Fibroblast of lung (primary cell): ENCODE measurements at places on chromosomes 6 and 20. TPM values are rescaled to one million over a fixed set of nuclear protein-coding genes. Genes with fewer than 3 reads are reported as not detected.

- DNase-seq, result no peak
Measured at GRCh38 chr6:3456395-3456897, 404 bp downstream of the SLC22A23 start.

The MACROD2 gene
- polyA plus RNA-seq, result 0.28 and 0.54 TPM in 2 replicates

- DNase-seq, result peak; percentile 12
Measured at GRCh38 chr6:81808851-81809570, 56.5 kb upstream of the TENT5A start.

GRCh38 chr6:126015863-126016262 lies 29.5 kb downstream of the TRMT11 start:
- peak; percentile 88 for DNase-seq

- peak; percentile 79 for DNase-seq
Measured at GRCh38 chr6:46453216-46453615, 38.0 kb downstream of the RCAN2 start.

DNA sequence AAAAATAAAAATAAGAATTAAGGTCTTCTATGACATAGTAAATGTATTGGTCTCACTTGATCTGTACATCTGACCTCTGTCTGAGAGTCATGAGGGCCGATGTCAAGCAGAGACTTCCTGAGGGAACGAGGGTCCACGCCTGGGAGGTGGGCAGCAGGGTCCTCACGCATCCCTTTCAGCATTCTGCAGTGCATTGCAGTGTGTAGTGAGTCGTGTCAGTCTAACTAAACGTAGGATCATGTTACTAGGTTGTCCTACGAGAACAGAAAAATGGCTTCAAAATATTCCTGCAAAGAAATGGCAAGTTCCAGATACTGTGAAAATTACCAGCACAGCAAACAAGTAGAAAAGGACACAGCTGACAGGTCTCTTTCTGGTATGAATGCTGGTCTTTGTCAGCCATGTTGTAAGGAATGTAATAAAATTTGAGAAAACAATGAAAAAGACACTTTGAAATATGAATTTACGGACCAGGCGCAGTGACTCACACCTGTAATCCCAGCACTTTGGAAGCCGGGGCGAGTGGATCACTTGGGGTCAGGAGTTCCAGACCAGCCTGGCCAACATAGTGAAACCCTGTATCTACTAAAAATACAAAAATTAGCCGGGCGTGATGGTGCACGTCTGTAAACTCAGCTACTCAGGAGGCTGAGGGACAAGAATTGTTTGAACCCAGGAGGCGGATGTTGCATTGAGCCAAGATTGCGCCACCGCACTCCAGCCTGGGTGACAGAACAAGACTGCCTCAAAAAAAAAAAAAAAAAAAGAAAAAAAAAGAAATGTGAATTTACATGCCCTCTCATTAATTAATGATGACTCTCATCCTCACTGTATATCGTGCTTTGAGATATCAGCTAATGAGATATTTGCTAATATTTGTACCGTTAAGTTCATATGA lies 2.4 kb upstream of the AHCY start:
- DNase-seq, result no peak

The RNF39 gene
- not detected in 2 replicates for polyA plus RNA-seq

- no peak for DNase-seq
Measured at GRCh38 chr6:36963451-36964290, 9.1 kb downstream of the PI16 start.

DNA sequence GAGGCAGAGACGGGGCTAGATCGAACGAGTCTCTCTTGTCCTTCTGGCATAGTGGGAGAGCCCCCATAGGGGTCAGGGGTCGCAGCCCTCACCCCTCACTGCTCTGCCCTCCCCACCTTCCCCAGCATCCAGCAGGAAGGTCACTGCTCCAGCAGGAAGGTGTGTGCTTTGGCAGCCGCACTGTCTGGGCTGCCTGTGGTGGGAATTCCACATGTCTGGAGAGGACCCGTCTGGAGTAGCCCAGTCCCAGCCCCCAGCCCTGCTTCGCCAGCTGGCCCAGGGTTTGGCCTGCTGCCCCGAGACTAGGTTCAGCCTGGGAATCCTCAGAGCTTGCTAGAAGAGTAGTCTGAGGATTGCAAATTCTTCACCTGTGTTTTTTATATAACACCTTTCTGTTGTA lies 2.5 kb upstream of the R3HDML start:
- DNase-seq, result peak; percentile 23

The TPBG gene
- 54.6 and 60.6 TPM in 2 replicates for polyA plus RNA-seq

DNA sequence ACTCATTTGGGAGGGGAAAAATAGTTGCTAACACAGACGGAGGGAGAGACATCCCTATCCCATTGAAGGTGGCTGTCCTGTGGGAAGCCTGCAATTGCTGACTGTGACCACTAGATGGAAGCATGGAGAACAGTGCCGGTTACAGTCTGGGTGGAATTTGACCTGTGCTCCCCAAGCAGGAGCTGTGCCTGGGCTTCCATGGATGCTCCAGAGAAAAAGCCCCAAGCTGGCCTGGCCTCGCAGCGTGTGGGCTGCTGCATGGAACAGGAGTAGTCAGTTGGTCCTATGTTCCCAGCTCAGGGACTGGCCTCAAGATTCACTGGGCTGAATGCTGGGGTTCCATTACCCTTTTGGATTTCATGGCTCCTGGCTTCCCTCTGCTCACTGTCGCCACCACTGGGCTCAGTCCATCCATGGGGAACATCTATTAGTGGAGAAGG lies 116.3 kb upstream of the CHD6 start:
- DNase-seq, result peak; percentile 25

DNA sequence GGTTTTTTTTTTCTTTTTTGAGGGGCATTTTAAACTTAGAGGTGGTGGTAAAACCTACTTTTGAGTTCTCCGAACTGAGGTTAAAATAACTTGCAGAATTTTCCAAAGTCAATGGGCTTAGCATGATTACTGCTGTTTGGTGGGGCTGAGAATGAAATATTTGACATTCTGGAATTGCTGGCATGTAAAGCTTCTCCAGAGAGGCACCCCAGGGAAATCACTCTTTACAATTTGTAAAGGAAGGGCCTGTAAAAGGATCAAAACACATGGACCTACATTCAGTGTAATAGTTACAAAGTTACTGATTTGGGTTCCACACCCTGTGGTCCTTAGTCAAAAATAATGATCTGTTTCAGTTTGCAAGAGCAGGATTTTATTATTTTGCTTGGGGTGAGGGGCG lies 5.5 kb downstream of the FAM217B start:
- DNase-seq, result no peak

- DNase-seq, result no peak
Measured at GRCh38 chr6:46760925-46761324, 14.2 kb downstream of the ANKRD66 start.

The ITPR3 gene
- polyA plus RNA-seq, result 9.6 and 36.8 TPM in 2 replicates

DNA sequence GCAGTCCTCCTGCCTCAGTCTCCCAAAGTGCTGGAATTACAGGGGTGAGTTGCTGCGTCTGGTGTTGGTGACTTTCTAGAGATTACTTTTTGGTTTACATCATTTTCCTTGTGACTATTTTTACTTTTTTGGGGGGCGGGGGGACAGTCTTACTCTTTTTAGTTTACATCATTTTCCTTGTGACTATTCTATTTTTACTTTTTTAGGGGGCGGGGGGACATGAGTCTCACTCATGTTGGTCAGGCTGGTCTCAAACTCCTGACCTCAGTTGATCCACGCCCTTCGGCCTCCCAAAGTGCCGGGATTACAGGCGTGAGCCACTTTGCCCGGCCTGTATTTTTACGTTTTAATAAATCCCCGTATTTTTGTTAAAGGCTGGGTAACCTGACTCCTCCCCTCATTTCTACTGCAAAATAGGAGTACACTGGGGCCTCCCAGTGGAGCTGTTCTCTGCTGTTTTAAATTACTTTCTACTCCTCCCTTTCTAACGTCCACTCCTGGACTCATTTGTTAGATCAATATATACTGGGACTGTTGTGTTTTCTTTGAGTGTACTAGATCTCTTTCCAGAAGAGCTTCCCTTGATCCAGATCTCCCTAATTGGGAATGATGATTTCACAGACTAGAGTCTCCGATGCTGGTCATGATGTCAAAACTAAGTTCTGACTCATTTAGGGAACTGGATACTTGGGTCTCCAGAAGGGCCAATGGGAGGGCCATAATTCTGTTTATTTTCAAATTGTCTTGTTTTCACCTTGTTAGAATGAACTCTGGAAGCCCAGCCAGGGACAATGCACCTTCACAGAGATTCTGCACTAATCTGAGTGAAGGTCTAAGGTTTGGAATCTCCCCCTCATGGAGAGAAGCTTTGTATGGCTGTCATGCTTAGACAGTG lies 9.2 kb downstream of the HSPA1B start:
- DNase-seq, result no peak

The MRAP2 gene
- polyA plus RNA-seq, result 0.03 and 0.10 TPM in 2 replicates

GRCh38 chr6:43391440-43392031 lies 22.1 kb upstream of the ZNF318 start:
- DNase-seq, result no peak

The SMOC2 gene
- polyA plus RNA-seq, result 0.02 TPM in 1 of 2 replicates, not detected in the other

GRCh38 chr6:62371453-62372210 lies 85.6 kb upstream of the KHDRBS2 start:
- no peak for DNase-seq

GRCh38 chr6:4950836-4951533 lies 52.9 kb downstream of the RPP40 start:
- no peak for DNase-seq

DNA sequence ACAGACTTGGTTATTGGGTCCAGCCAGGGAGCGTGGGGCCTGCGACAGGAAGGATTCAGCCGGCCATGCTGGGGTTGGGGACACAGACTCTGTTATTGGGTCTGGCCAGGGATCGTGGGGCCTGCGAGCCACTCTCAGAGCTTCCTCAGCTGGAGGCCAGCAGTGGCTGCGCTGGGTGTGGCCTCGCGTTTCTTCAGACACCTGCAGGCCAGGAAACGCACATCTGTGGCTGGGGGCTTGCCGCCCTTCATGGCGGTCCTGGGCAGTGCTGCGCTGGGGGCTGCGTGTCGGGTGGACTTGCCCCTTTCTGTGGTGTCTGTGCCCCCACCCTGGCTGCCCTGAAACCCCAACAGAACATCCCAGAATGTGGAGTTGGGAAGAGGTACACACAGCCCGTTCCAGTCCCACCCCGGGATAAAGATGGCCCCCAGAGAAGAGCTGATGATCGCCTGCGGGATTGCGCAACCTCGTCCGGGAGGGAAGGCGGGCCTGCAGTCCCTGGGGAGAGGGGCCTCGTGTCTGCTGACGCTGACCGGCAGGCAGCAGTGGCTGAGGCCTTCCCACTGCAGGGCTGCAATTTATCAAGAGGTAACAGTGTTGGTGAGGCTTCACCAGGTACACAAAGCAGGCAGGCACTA lies 16.9 kb upstream of the MTG2 start:
- DNase-seq, result no peak

The EPHA7 gene
- polyA plus RNA-seq, result 0.03 TPM in 1 of 2 replicates, not detected in the other

DNA sequence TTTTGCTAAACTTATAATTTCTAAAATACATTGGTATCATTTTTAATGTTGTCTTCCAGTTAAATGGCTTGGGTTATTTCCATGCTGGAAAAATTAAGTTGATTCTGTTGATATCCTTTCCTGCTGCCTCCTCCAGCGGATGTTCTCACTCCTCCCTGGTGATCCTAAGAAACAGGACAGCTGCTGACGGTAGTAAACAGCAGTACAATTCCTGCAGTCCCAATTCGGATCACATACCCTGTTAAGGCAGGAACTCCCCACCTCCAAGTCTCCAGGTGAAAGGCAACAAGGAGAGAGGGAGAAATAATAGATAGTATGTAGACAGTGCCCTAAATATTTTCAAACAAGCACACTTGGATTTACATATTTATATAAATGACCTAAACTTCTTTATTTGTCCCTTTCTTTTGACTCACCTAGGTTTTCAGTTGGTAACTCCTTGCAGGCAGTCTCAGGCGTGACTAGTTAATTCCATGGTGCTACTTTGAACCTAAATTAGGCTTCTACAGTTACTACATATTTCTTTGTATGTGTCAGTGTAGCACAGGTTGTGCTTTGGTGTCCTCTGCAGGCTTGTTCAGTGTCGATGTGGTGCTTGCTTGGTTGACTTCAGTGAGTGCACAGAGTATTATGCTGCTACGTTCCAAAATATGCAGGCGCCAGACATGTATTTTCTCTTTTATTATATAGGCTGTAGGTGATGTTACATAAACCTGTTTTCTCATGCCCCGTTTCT lies 126.0 kb downstream of the ADGRB3 start:
- DNase-seq, result no peak

The BCAS1 gene
- polyA plus RNA-seq, result not detected in 2 replicates

DNA sequence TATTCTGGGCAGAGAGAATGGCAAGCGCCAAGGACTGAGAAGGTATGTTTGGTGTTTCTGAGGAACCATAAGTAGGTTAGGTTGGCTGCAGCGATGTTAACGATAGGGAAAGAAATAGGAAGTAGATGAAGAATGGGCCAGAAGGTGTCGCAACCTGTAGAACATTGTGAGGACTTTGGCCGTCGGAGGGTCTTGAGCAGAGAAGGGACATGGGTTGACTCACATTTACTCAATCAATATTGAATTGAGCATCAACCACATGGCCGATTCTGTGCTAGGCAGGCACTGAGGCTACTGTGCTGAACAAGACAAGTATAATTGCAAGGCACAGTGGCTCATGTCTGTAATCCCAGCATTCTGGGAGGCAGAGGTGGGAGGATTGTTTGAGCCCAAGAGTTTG lies 26.8 kb upstream of the RPN2 start:
- no peak for DNase-seq

- no peak for DNase-seq
Measured at GRCh38 chr6:113809826-113810225, 47.3 kb upstream of the MARCKS start.

DNA sequence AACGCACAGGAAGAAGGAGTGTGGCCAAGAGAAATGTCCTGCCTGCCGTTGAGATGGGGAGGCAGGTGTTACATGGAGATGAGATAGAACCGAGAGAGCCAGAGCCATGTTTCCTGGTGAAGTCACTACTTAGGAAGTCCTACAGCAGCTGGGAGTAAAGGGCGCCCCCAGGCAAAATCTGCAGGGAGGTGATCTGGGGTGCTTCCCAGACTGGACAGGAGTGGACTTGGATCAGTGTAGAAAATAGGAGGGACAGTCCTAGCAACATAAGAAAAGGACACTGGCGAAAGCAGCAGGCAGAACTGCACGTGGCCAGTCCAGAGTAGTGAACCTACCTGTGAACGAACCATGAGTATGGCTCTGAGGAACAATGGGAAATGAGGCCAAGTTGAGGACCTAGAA lies 85.3 kb downstream of the CD164 start:
- no peak for DNase-seq

- peak; percentile 73 for DNase-seq
Measured at GRCh38 chr20:38125157-38126056, 39.7 kb downstream of the TGM2 start.

- DNase-seq, result no peak
Measured at GRCh38 chr6:134398453-134398852, 80.5 kb upstream of the SGK1 start.

GRCh38 chr6:135096403-135097130 lies 41.9 kb upstream of the HBS1L start:
- no peak for DNase-seq

The SNAI1 gene
- 1.4 and 1.8 TPM in 2 replicates for polyA plus RNA-seq

The CCN6 gene
- 0.08 and 0.49 TPM in 2 replicates for polyA plus RNA-seq

The VPS52 gene
- polyA plus RNA-seq, result 53.2 and 75.6 TPM in 2 replicates

GRCh38 chr20:4041748-4042411 lies 26.5 kb upstream of the RNF24 start:
- DNase-seq, result peak; percentile 89

The HLA-DRA gene
- polyA plus RNA-seq, result 0.25 and 0.99 TPM in 2 replicates

The LPA gene
- polyA plus RNA-seq, result not detected in 2 replicates
